Activated CD4-positive, CD25-positive, alpha-beta regulatory T cell treated with anti-CD3 and anti-CD28 coated beads, Interleukin-2, amount 50 U/mL, for 24 hours (primary cell): ENCODE measurements at places on chromosomes 7 and 10.

- no peak for ATAC-seq
Measured at GRCh38 chr10:99781734-99782429, 558 bp upstream of the ABCC2 start.

DNA sequence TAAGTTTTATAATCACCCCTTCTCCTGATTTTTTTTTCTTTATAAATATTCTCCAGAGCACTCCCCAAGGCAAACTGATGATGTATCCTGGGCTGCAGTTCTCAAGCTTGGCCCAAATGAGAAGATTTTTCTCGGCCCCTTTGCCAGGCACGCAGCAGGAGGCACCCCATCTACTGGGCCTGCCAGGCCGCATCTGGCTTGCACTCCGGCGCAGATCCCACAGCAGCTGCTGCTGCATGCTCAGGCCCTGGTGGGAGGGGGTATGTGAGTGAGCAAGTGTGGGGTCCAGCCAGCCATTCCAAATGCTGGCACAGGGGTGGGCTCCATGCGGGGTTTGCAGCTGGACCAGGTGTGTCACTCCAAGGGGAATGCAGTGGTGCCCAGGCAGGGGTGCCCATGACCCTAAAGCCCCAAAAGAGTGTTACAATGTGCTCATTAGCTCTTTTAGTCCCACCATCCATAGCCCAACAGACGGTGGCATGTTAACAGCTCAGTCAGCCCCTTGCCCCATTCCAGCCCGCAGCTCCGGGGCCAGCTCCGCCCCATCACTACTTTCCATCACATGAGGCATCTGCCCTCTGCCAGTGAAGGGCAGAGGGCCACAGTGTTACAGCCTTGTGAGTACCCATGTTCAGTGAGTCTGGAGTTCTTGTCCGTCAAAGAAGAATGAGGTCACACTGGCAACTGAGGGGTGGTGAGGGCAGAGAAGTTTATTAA is 25.9 kb downstream of the OAT start:
- ATAC-seq = no peak

GRCh38 chr10:36171556-36171952 is 529.5 kb upstream of the FZD8 start:
- ATAC-seq = no peak

DNA sequence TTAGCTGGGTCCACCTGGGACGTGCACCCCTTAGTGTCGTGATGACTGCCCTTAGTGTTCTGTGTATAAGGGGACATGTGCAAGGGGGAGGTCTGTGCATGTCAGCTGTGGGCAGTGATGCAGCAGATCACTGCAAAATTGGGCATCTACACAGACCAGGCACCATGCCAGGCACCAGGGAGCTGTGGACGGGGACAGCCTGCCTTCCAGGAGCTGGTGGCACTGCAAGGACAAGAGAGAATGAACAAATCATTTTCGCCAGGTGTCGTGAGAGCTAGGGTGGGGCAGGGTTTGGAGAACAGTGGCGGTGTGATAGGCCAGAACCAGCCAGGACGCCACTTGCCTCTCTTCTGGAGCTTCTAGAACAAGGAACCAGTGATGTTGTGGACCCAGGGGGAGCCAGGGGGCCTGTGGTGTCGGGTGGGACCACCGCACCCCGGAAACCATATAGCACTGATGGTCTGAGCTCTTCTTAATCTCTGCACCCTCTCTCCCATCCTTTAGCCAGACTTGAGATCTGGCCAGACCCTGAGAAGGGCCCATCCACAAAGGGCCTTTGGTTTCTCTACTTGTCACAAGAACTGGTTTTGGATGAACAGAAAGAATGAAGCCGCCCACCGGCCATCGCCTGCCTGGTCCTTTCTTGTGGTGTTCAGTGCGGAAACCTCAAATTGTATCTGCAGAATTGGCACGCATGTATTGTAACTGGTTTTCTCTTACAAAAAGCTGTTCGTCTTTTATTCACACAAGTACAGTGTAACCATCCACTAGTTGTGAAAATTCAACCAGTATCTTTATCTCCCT is 30.7 kb downstream of the PRF1 start:
- ATAC-seq = no peak

- ATAC-seq = no peak
Measured at GRCh38 chr10:2895594-2896196, 171.7 kb upstream of the PFKP start.

DNA sequence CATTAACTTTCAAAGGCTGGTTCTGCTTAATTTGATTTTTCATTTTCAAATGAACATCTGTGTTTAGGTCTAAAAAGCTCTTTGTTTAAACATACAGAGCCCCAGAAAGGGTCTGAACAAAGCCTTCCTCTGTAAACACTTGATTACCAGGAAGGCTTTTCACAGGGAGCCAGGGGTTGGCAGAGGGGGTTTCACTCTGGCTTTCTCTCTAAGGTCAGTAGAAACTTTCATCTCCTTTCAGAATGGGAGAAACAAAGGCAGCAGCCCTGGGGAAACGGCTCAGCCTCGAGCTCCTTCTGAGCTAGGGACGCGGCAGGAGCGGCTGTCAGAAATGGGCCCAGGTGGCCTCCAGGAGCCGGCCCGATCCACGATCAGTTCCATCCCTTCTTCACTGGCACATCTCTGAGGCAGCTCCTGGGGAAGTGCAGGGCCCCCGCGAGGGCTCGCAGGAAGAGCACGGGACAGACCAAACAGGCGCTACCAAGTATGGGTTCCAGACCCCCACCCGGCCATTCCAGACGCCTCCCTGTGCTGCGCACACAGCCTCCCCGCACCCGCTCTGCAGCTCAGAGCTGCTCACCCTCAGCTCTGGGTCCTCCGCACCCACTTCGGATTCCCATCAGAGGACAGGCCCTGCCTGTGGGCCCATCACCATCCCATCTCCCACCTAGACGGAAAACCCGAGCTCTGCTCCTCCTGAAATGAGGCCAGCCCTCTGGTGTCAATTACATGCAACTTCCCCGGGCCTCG is 124.1 kb downstream of the MAD1L1 start:
- no peak for ATAC-seq

GRCh38 chr7:68458010-68458908 is 1140.0 kb upstream of the AUTS2 start:
- ATAC-seq = no peak

GRCh38 chr10:129531195-129531968 is 64.3 kb downstream of the MGMT start:
- no peak for ATAC-seq

DNA sequence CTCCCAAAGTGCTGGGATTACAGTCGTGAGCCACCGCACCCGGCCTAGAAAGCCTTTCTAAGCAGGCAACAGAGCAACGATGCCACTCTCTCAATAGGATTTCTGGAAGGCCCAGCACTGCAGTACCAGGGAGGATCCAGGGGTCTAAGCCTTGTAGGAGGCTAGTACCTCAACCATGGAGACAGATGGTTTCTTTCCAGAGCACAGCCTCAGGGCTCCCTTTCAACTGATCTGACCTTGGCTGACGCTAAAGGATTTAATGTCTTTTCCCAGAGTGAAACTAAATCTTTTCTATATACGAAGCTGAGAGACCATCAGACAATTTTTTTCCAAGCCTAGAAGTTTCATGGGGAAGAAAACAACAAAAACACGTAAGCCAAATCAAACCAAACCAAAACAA is 78.0 kb downstream of the WDR11 start:
- no peak for ATAC-seq

DNA sequence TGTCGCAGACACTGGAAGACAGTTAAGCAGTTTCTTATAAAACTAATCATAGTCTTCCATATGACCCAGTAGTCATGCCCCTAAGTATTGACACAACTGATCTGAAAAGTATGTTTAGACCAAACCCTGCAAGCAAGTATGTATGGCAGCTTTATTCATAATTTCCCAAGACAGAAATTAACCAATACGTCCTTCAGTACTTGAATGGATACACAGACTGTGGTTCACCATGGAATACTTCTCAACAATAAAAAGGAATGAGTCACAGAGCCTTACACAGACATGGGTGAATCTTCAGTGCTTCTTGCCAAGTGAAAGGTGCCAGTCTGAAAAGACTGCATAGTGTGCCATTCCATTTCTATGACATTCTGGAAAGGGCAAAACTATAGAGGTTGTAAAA is 50.2 kb upstream of the AKR1E2 start:
- ATAC-seq = peak; percentile 62

DNA sequence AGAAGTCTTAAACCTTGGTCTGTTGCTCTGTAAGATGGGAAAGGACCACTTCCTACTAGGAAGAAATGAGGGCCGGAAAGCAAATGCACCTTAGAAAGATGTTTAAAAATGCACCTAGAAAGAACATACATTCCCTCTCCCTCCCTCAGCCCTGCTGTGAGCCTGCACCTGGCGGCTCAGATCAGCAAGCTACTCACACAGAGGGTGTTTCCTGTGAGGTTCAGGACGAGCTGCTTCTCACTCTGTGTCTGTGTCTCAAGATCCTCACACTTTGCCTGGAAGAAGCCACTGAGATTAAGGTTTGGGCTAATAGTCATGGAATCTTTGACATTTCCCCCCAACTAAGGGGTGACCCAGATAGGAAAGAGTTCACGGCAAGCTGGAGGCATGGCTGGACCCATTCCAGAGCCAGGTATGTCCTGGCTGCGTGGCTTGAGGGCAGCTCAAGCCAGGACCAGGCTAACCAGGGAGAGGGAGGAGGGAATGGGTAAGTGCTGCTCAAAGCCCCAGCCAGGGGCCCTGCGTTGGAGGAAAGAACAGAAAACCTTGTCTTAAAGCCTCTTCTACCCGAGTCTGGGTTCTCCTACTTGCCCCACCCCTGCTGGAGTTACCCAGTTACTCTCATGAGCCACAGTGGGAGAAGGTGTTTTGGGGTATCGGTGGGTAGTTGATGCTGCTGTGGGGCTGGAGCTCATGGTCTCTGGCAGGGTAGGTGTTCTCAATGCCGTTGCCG is 47.5 kb downstream of the PODXL start:
- no peak for ATAC-seq

- no peak for ATAC-seq
Measured at GRCh38 chr7:156160811-156161210, 348.5 kb upstream of the SHH start.

DNA sequence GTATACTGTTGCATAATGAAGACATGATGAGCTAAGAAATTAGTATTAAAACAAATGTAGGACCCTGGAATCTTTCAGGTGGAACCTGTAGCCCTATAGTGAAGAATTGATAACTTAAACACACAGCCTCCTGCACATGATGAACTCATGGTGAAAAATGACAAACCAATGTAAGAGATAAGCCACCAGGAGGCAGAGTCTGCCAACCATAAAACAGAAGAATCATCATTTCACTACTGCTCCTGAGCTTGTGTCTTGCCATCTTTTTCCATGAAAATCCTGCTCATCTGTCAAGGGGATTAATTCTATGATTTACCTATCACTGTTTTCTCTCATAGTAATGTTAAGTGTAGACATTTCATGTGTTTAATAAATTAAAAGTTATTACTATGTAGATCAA is 363.9 kb downstream of the MALRD1 start:
- ATAC-seq = no peak
